Stromal cell of bone marrow (primary cell): ENCODE measurements at places on chromosomes 3 and 15.

- no peak for DNase-seq
Measured at GRCh38 chr15:66928784-66929183, 136.6 kb upstream of the SMAD3 start.

- no peak for DNase-seq
Measured at GRCh38 chr15:96858694-96859093, 528.2 kb downstream of the NR2F2 start.

DNA sequence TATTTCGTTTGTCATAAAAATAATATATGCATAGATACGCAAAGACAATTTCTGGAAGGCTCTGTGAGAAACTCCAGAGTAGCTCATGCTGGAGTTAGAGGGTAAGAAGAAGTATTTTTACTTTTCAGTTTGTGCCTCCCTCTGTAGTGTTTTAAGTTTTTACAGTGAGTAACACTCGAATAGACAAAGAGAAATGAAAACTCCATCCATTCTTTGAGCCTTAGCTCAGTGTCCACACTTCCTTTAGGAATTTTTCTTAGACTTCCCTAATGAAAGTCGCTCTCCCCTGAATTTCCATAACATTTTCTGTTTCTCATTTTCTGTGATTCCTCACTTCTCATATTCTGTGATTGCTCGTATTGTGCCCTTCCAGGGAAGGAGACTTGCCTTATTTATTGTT is 2.1 kb downstream of the BLOC1S6 start:
- DNase-seq: no peak

GRCh38 chr3:143875546-143875945 is 27.3 kb upstream of the SLC9A9 start:
- DNase-seq: no peak

- DNase-seq: no peak
Measured at GRCh38 chr15:74555192-74555591, 14.2 kb downstream of the ARID3B start.

DNA sequence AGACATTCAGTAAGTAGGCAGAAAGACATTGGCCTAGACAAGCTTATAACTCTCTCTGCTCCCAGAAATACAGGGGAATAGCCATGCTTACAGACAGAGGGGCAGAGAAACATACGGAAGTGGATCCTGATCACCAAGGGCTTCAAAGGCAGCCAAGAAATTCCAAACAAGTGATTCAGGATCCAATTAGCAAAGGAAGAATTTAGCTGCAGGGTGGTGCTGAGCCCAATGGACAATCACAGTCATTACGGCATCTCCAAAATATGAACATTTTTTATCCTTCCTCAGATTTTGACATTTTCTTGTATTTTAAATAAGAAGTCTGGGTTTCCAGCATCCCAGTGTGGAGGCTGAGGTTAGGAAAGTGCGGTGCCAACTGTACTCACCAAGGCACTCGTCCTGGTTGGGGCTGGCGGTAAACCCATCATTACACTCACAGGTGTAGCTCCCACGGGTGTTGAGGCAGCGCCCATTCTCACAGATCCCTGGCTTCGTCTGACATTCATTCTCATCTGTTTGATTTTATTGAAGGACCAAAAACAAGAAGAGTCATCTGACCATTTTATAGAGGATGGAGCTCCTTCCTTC is 96.8 kb downstream of the DUT start:
- no peak for DNase-seq

DNA sequence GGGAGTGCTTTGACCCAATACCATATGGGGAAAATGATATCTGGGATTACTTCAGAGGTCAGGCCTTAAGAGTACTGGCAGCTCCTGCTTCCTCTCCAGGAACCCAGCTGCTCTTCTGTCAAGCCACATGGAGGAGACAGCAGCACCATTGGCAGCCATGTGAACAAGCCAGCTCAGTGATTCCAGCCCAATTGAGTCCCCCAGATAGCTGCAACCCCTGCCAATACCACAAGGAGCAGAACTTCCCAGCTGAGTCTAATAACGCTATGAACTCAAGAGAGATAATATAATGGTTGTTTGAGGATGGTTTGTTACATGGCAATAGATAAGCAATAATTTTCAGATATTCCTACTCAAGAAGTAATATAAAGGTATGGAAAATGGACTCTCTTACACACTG is 126.8 kb upstream of the CPNE4 start:
- no peak for DNase-seq

GRCh38 chr3:119508172-119508845 is 10.0 kb downstream of the TIMMDC1 start:
- no peak for DNase-seq

- DNase-seq: no peak
Measured at GRCh38 chr3:140768941-140769340, 91.1 kb downstream of the TRIM42 start.

DNA sequence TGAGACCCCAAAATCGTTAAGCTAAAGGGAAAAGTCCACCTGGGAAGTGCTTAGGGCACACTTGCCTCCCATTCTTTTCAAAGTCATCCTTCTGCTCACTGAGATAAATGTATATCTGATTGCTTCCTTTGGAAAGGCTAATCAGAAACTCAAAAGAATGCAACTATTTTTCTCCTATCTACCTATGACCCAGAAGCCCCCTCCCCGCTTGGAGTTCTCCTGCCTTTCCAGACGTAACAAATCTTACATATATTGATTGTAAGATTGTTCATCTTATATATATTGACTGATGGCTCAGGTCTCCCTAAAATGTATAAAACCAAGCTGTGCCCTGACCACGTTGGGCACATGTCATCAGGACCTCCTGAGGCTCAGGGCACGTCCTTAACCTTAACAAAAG is 56.8 kb upstream of the ACAN start:
- no peak for DNase-seq

GRCh38 chr15:67836477-67836876 is 3.4 kb downstream of the RNU6-1 start:
- no peak for DNase-seq

DNA sequence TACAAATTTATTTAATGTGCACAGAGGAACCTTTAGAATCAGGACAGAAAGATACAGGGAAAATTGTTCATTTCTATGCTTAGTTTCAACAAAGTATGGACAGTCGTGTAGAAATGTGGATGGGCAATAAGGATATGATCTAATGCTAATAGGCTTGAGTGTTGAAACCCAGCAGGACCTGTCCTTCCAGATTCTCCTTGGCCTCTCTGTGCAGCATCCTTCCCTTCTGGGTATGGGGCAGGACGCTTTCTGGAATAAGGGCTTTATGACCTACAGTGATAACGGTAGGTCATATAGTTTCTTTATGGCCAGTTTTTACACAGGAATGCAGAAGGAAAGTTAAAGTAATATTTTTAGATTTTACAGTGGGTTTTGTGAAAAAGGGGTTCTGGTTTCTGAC is 698.1 kb downstream of the SI start:
- no peak for DNase-seq
